ENCODE measurements at places on chromosomes 6 and 20. TPM values are rescaled to one million over a fixed set of nuclear protein-coding genes. Genes with fewer than 3 reads are reported as not detected.

GRCh38 chr6:56387621-56388414 is 140.4 kb upstream of the COL21A1 start:
- DNase-seq = peak; percentile 87
- H3K27me3 ChIP-seq = no peaks in the 10 kb centered on the region
- H3K4me1 ChIP-seq = peaks cover 2% of the 10 kb centered on the region
- H3K36me3 ChIP-seq = no peaks in the 10 kb centered on the region
- H3K4me3 ChIP-seq = no peak overlapping the region

DNA sequence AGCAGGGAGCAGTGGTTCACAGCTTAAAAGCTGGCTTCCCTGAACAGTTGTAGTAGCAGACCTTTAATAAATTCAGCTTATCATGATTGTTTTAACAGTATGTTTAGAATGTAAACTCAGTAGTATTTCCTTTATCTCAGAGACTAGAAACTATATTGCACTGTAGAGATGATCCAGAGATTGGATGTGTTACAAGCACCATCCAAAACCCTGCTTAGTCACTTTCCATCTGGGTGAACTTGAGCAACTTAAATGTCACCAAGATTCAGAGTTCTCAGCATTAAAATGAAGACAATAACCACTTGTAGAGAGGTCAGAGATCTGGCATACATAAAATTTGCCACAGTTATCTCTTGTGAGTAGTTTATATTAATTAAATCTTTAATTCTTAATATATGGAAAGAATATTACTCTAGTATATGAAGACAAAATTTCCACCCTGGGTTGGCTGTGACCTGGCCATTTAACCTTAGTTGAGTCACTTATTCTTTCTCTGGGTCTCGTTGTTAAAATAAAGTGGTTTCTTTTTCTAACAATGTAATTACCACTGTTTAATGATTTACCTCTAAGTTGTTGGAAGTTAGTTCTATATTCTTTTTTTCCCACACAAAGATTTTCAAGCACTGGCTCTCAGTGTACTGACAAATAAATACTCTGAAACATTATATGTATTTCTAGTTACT is 239.2 kb upstream of the FKBP1C start:
- peak; percentile 16 for DNase-seq
- H3K4me3 ChIP-seq = no peak overlapping the region
- no peaks in the 10 kb centered on the region for H3K36me3 ChIP-seq
- no peaks in the 10 kb centered on the region for H3K27me3 ChIP-seq

GRCh38 chr6:43826730-43827129 is 56.7 kb downstream of the VEGFA start:
- no peak for DNase-seq
- H3K4me3 ChIP-seq = no peak overlapping the region
- no peaks in the 10 kb centered on the region for H3K27me3 ChIP-seq
- H3K4me1 ChIP-seq = peaks cover 7% of the 10 kb centered on the region

- H3K4me3 ChIP-seq = no peak overlapping the region
- H3K27ac ChIP-seq = peak overlapping the region; percentile 67
- no peaks in the 10 kb centered on the region for H3K36me3 ChIP-seq
- no peaks in the 10 kb centered on the region for H3K27me3 ChIP-seq
- peaks cover 13% of the 10 kb centered on the region for H3K4me1 ChIP-seq
These were observed 35.9 kb upstream of the PIM1 start for GRCh38 chr6:37134036-37134395.

DNA sequence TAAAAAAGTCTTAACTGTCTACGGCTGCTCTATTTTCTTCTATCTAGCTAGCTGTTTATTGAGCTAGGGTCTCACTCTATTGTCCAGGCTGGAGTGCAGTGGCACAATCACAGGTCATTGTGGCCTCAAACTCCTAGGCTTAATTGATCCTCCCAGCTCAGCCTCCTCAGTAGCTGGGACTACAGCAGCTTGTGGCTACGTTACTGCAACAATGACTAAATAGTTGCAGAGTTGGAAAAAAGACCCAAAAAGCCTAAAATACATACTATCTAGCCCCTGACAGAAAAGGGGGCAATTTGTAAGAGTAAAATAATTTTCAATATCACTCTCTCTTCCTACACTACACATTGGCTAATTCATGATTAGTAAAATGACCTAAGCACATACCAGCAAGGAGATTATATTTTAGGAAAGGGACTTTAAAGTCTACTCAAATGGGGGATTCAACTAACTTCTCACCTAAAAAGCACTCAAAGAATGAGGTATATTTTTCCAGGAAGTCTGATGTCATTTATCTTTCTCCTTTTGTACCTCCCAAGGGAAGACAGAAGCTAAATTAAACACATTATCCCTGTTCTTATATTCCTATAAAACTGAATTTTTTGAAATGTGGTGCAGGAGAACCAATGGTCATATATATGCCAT is 82.8 kb downstream of the ZMYND8 start:
- H3K4me3 ChIP-seq = no peak overlapping the region
- peaks cover 11% of the 10 kb centered on the region for H3K36me3 ChIP-seq
- DNase-seq = no peak

The SIGLEC1 gene
- polyA plus RNA-seq = 6.3 TPM

DNA sequence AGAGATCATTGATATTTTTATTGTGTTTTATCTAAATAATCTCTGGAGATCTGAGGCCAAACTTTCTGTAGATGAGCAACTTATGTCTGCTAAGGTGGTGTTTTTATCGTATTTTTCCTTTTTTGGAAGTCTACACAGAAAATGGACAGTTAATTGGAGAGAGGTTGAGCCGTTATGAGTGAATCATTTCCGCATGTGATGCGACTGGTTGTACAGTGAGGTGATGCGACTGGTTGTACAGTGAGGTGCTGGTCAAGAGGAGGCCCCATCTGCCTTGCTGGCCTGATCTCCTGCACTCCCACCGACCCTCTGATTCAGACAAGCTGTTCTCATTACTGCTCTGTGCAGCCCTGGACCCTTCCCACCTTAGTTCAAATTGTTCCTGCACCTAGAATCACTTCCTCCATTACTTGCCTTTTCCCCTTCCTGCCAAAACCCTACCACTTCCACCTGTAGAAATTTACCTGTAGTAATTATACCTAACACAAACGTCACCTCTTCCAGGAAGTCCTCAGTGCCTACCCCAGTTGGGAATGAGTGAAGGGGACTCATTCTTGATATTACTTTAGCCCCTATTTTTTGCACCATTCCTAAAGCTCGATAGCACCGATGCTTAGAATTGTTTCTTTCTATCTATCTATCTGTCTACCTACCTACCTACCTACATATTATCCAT is 100.3 kb downstream of the ZDHHC14 start:
- H3K27ac ChIP-seq = no peak overlapping the region
- no peak for DNase-seq
- H3K27me3 ChIP-seq = no peaks in the 10 kb centered on the region
- no peak overlapping the region for H3K4me3 ChIP-seq

The ME1 gene
- polyA plus RNA-seq = 15.1 TPM

DNA sequence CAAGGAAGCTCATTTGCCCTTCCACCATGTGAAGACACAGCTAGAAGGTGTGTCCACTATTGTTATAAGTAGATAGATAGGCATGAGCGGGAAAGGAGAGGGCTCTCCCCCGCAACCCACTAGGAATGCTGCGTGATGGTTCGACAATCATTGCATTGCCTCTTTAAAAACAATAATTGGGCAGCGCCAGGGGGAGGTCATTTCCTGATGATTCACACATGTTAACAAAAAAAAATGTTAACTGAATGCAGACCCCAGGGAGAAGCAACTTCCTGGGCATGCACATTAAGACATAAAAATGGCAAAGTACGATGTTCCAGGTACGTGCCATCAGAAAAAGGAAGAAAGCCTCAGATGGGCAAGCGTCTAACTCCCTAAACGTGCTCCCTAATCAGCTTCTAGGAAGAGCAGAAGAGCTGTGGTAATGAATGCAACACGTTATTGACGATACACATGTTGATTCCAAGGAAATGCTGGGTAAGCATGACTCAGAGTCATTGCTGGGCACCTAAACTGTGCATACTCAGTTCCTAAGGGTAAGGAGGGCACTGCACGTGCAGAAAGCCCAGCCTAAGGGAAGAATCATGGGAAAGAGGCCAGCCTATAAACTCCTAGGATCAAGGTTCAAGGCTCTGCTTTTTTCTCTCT is 113.7 kb downstream of the FAM217A start:
- H3K4me1 ChIP-seq = no peaks in the 10 kb centered on the region
- no peak overlapping the region for H3K4me3 ChIP-seq
- no peaks in the 10 kb centered on the region for H3K27me3 ChIP-seq
- no peak for DNase-seq
- H3K27ac ChIP-seq = no peak overlapping the region

- H3K4me1 ChIP-seq = no peaks in the 10 kb centered on the region
- H3K27ac ChIP-seq = no peak overlapping the region
- DNase-seq = peak; percentile 42
- H3K4me3 ChIP-seq = no peak overlapping the region
- no peaks in the 10 kb centered on the region for H3K27me3 ChIP-seq
These were observed 143.0 kb downstream of the SAMD5 start for GRCh38 chr6:147651249-147652063.

DNA sequence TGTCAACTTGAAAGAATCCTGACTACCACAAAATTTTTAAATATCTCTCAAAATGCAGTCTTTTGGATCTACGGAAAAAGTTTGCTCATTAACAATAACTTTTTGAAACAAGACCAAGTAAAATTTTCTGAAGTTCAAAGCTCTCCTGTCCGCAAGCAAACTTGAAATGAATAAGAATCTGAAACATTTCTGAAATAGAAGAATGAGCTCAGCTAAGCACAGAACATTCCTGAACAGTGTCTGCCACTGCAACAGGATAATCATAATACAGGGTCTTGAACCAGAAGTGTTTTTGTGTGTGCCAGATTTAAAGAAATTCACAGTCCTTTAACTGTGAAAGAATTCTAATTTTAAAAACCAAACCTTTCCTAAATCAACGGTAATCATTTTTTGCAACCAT is 49.1 kb upstream of the TASP1 start:
- no peaks in the 10 kb centered on the region for H3K36me3 ChIP-seq
- H3K4me1 ChIP-seq = no peaks in the 10 kb centered on the region
- no peak overlapping the region for H3K4me3 ChIP-seq
- peaks cover 6% of the 10 kb centered on the region for H3K27me3 ChIP-seq

- H3K27ac ChIP-seq = no peak overlapping the region
- no peak for DNase-seq
- no peaks in the 10 kb centered on the region for H3K27me3 ChIP-seq
- H3K4me1 ChIP-seq = no peaks in the 10 kb centered on the region
- H3K36me3 ChIP-seq = no peaks in the 10 kb centered on the region
These were observed 387.1 kb upstream of the AGPAT4 start for GRCh38 chr6:161660666-161661571.

The IP6K3 gene
- 0.89 TPM for polyA plus RNA-seq

The TAAR5 gene
- not detected for polyA plus RNA-seq

- no peaks in the 10 kb centered on the region for H3K27me3 ChIP-seq
- H3K36me3 ChIP-seq = no peaks in the 10 kb centered on the region
- DNase-seq = peak; percentile 41
- no peak overlapping the region for H3K4me3 ChIP-seq
- no peaks in the 10 kb centered on the region for H3K4me1 ChIP-seq
These were observed 40.8 kb downstream of the PACSIN1 start for GRCh38 chr6:34506718-34507117.

- no peaks in the 10 kb centered on the region for H3K4me1 ChIP-seq
- no peaks in the 10 kb centered on the region for H3K27me3 ChIP-seq
- no peaks in the 10 kb centered on the region for H3K36me3 ChIP-seq
- no peak for DNase-seq
These were observed 744.0 kb upstream of the MAP3K7 start for GRCh38 chr6:91330896-91331295.

- no peak for DNase-seq
- H3K4me1 ChIP-seq = no peaks in the 10 kb centered on the region
These were observed 156.8 kb downstream of the DTNBP1 start for GRCh38 chr6:15506066-15506465.

- H3K36me3 ChIP-seq = no peaks in the 10 kb centered on the region
- H3K27me3 ChIP-seq = no peaks in the 10 kb centered on the region
- no peak for DNase-seq
These were observed 540.7 kb downstream of the HAO1 start for GRCh38 chr20:7399575-7399974.

DNA sequence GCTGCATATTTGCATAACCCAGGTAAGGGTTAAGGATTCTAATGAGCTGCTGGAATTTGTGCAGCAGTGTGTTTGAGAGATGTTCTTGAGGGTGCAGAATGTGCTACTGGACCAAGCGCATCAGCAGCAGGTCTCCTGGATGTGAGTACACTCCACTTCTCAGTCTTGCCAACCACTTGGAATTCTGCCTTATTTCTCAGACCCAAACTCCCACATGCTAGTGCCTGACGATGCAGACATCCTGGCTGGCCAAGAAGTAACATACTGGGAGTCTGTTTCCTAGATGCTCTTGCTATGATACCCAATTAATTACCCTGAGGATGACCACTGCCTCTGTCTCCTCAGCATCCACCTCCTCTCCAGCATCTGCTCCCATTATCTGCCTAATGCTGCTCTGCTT is 186.6 kb downstream of the MOXD1 start:
- H3K27ac ChIP-seq = no peak overlapping the region
- no peaks in the 10 kb centered on the region for H3K27me3 ChIP-seq
- H3K4me3 ChIP-seq = no peak overlapping the region

The HCRTR2 gene
- not detected for polyA plus RNA-seq

DNA sequence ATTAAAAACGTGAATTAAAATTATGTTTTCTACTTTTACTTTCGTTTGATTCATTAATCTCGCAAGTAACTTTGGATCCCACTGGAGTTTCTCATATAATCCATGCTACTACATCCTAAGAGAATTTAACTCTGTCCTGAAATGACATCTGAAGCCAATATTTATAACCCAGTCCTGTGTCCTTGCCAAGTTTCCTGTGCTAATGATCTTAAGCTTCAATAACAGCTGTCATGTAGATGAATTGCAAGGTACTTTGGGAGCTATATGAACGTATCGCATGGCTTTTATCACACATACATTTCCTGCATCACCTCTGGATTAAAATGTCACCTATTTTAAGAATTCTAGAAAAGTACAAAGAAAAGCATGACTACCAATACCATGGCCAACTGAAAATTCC is 833.8 kb upstream of the CITED2 start:
- no peaks in the 10 kb centered on the region for H3K36me3 ChIP-seq
- no peak overlapping the region for H3K4me3 ChIP-seq
- H3K27me3 ChIP-seq = no peaks in the 10 kb centered on the region
- DNase-seq = no peak
- H3K4me1 ChIP-seq = no peaks in the 10 kb centered on the region

GRCh38 chr20:23564927-23565326 is 3.4 kb downstream of the CST9L start:
- no peaks in the 10 kb centered on the region for H3K27me3 ChIP-seq
- H3K4me1 ChIP-seq = no peaks in the 10 kb centered on the region
- no peak overlapping the region for H3K4me3 ChIP-seq
- H3K27ac ChIP-seq = no peak overlapping the region

GRCh38 chr6:129284225-129284624 is 401.3 kb downstream of the LAMA2 start:
- no peaks in the 10 kb centered on the region for H3K36me3 ChIP-seq
- no peaks in the 10 kb centered on the region for H3K27me3 ChIP-seq
- no peaks in the 10 kb centered on the region for H3K4me1 ChIP-seq
- H3K4me3 ChIP-seq = no peak overlapping the region

- DNase-seq = no peak
- H3K27ac ChIP-seq = no peak overlapping the region
- H3K27me3 ChIP-seq = no peaks in the 10 kb centered on the region
- H3K36me3 ChIP-seq = no peaks in the 10 kb centered on the region
- H3K4me1 ChIP-seq = no peaks in the 10 kb centered on the region
- no peak overlapping the region for H3K4me3 ChIP-seq
These were observed 6.0 kb downstream of the CST2 start for GRCh38 chr20:23820493-23820892.

- DNase-seq = no peak
- no peak overlapping the region for H3K4me3 ChIP-seq
- no peaks in the 10 kb centered on the region for H3K4me1 ChIP-seq
- no peak overlapping the region for H3K27ac ChIP-seq
These were observed 59.7 kb downstream of the TMEM200A start for GRCh38 chr6:130425537-130425936.
